ENCODE measurements at places on chromosomes 1 and 21. TPM values are rescaled to one million over a fixed set of nuclear protein-coding genes. Genes with fewer than 3 reads are reported as not detected.

The RPTN gene
- total RNA-seq = not detected

The S100A8 gene
- not detected for total RNA-seq

The PIGC gene
- total RNA-seq = 23.6 TPM

The SLAMF9 gene
- not detected for total RNA-seq

The ARTN gene
- 0.49 TPM for total RNA-seq

The RIPK4 gene
- total RNA-seq = 67.4 TPM

The ZNF436 gene
- total RNA-seq = 16.0 TPM

The LDLRAD2 gene
- total RNA-seq = not detected

The ST6GALNAC5 gene
- not detected for total RNA-seq

Measured in Panc1 (cell line).